Bronchial smooth muscle cell (primary cell): ENCODE measurements at places on chromosomes 4 and X. TPM values are rescaled to one million over a fixed set of nuclear protein-coding genes. Genes with fewer than 3 reads are reported as not detected.

GAK gene
- total RNA-seq, result 41.0 and 50.1 TPM in 2 replicates

GLOD5 gene
- total RNA-seq, result not detected in 2 replicates

IL2 gene
- not detected in 2 replicates for total RNA-seq

PTCHD1 gene
- total RNA-seq, result not detected in 2 replicates

NDNF gene
- total RNA-seq, result 0.09 and 0.32 TPM in 2 replicates

RRH gene
- not detected in 2 replicates for total RNA-seq

CTAG1A gene
- not detected in 2 replicates for total RNA-seq

WAS gene
- 0.26 and 0.32 TPM in 2 replicates for total RNA-seq

DGAT2L6 gene
- total RNA-seq, result not detected in 2 replicates

ASB12 gene
- 0.16 and 0.17 TPM in 2 replicates for total RNA-seq

UCHL1 gene
- 301 TPM in 2 replicates for total RNA-seq
